Small intestine (tissue), 16 donors: ENCODE measurements at places on chromosomes 5 and 9. TPM values are rescaled to one million over a fixed set of nuclear protein-coding genes. Genes with fewer than 3 reads are reported as not detected.

Gene DIPK1B
- 0.22 TPM for polyA plus RNA-seq

Gene SMARCA2
- polyA plus RNA-seq: 36.3 TPM

Gene CSF2
- polyA plus RNA-seq: 0.25 TPM

- peak; percentile 46 for DNase-seq
Observed at GRCh38 chr5:76604838-76605237, 18.4 kb downstream of the F2RL2 start.

DNA sequence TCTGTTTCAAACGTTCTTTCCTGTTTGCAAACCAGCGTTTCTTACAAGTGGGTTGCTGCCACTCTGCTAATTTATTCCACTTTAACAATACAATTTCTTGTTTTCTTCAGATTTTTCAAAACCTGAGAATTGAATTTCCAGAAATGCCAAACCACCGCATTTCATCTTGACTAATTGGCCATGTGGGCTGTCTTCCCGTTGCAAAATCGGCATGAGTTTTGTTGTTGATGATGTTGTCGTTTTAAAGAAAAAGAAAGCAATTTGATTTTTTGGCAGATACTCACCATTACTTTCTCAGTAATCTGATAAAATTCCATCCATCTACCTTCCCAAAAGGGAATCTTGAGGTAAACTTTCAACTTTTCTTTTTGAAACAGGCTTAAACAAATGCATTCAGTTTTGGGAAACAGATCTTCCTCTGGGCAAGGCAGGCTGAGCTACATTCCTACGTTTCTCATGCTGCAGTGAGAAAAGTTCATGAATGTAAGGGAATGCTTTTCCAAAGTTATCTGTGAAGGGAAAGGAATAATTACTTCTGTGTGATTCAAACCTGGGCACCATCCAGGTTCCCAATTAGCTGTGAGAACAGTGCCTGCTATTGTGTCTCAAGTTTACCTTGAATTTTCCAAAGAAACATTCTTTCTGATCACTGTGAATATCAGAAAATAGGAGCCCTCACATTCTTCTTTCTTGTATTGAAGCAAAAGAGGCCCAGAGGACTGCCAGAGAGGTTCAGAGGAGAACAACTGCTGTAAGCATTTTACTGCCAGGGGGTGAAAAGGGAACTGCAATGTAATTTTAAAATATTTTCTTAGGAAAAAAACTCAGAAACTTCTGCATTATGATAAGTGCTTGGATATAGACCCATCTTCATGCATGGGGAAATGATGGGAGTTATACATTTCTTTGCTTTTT, 100.7 kb upstream of the TUT7 start:
- DNase-seq: no peak

GRCh38 chr5:80122579-80122978, 87.4 kb downstream of the THBS4 start:
- no peak for DNase-seq

DNA sequence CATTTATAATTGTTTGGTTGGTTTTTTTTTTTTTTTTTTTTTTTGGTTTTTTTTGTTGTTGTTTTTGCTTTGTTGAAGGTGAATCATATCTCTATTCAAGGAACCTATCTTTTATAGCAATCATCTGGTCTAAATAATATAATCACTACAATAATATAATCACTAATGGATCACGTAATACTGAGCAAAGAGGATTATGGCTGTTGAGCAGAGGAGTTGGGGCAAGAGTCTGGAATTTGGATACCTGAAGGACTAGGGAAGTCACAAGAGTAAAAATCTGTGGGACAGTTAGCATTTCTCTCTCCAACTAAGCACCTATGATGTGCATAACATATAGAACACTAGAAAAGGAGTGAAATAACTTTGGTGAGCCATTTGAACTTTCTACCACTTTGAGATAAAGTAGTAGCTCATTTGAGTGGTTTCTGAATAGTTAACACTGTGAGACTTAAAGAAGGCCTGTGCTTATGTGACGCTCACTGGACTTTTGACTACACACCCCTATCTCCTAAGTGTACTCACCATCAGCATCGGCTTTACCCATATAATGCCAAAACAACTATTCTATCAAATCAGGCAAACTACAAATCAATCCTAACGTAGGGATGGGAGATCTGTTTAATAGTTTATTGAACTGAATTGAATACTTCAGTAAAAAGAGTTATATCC, 564.9 kb upstream of the TUSC1 start:
- DNase-seq: no peak

DNA sequence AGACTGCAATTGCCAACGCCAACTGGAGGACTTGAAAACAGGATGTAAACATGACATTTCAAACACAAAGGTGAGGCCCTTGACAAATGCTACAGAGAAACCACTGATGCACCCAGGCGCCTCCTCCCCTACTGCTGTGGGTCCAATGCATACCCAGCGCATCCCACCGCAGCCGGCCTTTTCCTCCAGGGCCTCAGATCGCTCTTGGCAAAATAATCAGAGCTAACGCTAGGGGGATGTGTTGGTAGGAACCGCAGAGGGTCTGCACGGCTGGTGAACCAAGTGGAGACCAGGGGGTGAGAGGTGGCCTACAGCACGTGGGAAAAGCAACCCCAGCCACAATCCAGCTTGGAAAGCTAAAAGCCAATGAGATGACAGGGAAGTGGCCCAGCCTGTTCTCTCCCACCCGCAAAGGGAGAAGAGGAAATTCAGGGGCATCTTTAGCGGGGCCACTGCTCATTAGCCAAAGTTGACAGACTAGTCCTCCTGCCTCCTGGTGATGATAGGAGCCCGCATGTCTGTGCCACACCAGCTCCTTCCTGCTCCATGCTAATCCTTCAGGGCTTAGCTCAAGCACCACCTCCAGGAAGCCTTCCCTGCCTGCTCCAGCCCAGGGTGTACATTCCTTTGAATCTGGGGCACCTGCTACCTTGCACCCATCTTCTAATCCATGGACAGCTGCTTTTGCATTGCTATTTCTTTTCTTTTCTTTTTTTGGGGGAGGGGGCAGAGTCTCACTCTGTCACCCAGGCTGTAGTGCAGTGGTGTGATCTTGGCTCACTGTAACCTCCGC, 5.9 kb downstream of the FAM163B start:
- DNase-seq: no peak

GRCh38 chr5:111075520-111075919, 4.0 kb downstream of the TSLP start:
- no peak for DNase-seq
